T-helper 17 cell (primary cell): ENCODE measurements at places on chromosomes 16 and 17.
A peak's percentile ranks its signal among the peaks of the same experiment; 100 is the strongest.

DNA sequence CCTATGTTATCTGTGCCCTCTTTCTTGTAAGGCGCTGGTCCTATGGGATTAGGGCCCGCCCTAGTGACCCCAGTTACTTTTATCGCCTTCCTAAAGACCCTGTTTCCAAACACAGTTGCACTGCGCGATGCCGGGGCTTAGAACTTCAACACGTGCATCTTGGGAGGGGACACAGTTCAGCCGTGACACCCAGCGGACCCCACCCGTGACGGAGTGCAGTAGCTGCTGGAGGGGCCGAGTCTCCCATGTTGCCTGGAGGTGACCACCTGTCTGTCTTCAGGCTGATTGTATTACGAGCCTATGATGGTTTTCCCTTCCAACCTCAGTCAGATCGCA is 9.4 kb downstream of the BAIAP2 start:
- DNase-seq: no peak

- DNase-seq: no peak
Observed at GRCh38 chr17:82839617-82840292, at the start of gene ZNF750. ZNF750 (minus strand) TSS chr17:82840022; CDS start chr17:82832454, 7,568 bp downstream.

DNA sequence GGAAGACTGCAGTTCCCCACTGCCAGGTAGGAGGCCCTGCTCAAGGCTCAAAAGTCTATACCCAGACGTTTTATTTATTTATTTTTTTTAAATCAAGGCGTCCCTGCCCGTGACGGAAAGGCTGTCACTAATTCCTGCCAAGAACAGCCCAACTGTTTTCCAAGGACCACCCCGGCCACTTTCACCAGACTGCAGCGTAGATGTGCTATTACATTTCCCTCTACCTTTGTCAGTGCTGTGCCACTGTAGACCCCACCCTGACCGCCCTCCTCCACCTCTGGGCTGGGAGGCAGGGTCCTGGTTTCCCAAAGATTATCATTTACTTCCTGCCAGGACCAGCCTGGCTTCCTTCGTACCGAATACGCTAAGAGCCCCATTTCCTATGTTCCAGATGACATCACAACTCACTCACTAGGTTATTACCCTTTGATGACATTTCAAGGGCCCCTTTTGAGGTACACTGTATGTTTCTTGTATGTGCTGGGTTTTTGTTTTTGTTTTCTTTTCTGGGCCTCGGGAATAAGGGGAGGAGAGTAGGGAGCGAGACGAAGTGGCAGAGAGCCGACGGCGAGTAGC is 6.3 kb upstream of the RNF227 start:
- no peak for DNase-seq

- no peak for DNase-seq
Observed at GRCh38 chr16:87824016-87824990, 45.0 kb downstream of the SLC7A5 start.

DNA sequence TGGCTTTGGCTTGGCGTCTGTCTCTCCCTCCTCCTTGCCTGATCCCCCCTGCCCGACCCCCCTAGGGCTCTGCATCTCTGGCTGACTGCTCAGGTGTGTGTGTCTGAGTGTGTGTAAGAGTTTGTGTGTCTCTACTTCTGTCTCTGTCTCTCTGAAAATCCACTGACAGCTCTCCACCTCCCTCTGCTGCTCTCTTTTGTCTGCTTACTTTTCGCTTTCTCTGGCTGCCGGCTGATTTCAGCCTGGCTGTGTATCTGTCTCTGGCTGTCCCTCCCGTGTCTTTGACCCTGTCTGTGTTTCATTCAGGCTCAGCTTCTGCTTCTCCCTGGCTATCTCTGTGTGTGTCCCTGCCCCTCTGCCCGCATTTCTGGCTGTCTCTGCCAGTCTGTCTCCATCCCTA is 3.8 kb upstream of the SPEM1 start:
- no peak for DNase-seq

GRCh38 chr17:33389504-33390135 is 96.5 kb upstream of the ASIC2 start:
- no peak for DNase-seq

DNA sequence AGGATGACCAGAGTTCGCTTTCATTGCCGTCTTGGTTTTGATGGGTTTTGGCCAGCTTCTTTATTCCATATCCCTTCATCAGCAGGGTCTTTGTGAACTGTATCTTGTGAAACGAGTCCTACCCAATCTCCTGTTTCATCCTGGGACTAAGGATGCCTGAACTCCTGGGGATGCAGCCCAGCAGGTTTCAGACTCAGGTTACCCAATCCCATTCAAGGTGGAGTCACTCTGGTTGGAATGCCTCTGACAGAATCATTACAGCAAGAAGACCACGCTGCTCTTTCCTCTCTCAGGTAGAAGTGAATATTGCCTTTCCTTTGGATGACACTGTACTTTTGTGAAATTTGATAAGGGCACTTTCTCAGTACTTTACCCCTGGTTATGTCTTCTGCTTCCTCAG is 98.1 kb downstream of the CDH11 start:
- DNase-seq: no peak

- DNase-seq: no peak
Observed at GRCh38 chr17:11598274-11599221, at the start of gene DNAH9. DNAH9 (plus strand) TSS chr17:11598470; CDS start chr17:11598499, 29 bp downstream.

DNA sequence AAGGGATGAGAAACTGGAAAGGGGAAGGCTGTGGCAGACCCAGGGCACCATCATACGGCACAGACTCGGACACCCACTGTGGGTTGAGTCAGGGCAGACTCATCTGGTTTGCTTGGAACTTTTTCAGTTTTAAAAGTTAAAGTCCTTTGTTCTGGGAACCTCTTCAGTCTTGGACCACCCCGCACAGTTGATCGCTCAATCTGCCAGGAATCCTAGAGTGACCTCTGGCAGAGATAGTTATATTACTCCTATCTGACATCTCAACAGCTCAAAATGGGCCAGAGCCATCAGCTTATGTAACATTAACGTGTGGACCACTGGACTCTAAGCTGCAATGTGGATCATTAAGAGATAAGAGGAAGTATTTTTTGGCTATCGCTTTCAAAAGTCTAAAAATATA is 164.3 kb downstream of the ABCA8 start:
- DNase-seq: no peak

GRCh38 chr17:6257336-6257735 is 177.6 kb downstream of the AIPL1 start:
- DNase-seq: no peak

- no peak for DNase-seq
Observed at GRCh38 chr17:79784353-79785016, 6.5 kb downstream of the CBX2 start.

DNA sequence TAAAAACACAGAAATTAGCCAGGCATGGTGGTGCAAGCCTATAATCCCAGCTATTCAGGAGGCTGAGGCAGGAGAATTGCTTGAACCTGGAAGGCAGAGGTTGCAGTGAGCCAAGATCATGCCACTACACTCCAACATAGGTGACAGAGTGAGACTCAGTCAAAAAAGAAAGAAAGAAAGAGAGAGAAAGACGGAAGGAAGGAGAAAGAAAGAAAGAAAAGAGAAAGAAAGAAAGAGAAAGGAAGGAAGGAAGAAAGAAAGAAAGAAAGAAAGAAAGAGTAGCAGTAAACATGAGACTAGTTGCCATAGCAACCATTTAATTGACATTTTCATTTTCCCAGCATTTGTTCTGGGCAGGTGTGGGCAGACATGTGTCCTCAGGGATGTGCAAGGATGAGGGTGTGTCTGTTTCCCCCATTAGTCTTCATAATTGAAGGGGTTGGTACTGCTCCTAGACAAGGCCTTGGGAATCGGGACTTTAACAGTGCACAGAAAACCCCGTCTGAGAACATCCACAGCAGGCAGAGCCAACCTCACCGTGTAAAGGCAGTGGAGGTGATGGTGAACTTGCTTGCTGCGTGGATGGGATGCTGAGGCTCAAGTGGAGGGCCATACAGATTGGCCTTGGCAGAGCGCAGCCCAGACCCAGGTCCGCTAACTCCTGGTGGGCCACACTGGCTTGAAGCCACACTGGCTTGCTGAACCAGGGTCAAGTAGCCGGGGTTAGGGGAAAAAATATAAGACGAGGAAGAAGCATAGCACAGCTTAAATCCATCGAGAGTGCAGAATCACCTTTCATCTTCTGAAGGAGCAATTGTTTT is 35.2 kb upstream of the KIFC3 start:
- DNase-seq: no peak

- no peak for DNase-seq
Observed at GRCh38 chr16:2333772-2334379, 6.7 kb downstream of the ABCA3 start.

DNA sequence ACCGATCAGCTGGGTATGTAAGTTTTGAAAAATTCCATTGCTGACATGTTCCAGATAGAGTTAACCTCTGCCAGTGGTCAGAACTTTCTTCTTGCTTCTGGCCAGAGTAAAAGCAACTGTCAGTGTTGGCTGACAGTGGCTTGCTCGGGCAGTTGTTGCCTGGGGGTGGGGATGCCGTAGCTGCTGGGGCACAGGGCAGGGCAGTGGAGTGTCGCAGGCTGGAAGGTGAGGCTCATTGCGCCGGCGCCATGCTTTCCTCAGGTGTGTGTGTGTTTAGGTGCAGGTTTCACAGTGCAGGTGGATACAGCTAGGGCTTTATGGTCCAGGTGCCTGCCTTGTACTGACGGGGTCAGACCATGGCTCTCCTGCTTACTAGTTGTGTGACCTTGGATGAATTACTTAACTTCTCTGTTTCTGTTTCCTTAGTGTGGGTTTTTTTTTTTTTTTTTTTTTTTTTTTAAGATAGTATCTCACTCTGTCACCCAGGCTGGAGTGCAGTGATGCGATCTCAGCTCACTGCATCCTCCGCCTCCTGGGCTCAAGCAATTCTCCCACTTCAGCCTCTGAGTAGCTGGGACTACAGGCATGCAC is 156.4 kb downstream of the SNX29 start:
- DNase-seq: no peak

- peak; percentile 49 for DNase-seq
Observed at GRCh38 chr17:80220054-80220735, at the start of the genes SGSH and SLC26A11. SGSH (minus strand) TSS chr17:80220333; CDS start chr17:80220313, 20 bp downstream. SLC26A11 (plus strand) TSS chr17:80220427; CDS start chr17:80221561, 1,134 bp downstream.

DNA sequence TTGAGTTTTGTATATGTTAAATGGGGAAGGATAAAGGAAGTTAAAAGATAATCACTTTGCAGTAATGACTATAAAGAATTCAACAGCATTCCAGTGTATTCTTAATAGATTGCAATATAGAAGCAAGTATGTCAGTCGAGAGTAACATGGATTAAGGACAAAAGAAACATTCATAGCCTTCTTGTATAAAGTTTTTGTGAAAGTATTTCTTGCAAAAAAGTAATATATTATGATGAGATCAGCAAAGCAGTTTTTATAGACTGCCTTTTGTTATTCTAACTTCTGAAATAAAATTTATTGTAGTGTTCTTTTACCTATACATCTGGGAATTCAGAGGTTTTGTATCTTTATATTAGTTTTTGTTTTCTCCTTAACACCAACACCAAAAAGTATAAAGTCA is 184.9 kb upstream of the RBL2 start:
- no peak for DNase-seq

- no peak for DNase-seq
Observed at GRCh38 chr16:78407191-78407590, 307.7 kb downstream of the WWOX start.

DNA sequence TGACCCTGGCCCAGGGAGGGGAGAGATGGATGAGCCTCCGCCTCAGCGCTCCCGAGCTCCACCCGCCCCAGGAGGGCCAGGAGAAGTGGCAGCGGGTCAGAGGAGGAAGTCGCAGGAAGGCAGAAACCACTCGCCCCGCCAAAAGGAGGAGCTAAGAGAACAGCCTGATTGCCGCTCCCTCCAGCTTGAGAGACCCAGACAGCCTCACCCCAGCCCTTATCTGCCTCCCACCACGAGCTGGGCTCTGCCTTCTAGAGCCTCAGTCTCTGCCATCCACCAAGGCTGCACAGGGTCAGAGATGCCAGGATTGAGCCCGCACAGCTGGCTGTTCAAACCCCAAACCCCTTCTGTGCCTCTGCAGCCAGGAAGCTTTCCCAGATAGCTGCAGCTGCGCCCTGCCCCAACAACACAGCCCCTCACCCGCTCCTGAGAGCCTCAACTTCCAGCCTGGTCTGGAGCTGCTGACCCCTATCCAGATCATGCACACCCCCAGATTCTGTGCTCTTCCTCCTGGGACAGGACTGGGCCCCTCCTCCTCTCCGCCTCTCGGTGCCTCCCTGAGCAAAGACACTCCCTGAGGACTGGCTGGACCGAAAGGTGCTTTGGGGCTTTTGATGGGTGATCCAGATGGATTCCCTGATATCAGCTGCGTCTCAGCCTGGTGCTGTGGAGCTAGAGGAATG is 1.0 kb upstream of the ATP2A3 start:
- DNase-seq: peak; percentile 45

DNA sequence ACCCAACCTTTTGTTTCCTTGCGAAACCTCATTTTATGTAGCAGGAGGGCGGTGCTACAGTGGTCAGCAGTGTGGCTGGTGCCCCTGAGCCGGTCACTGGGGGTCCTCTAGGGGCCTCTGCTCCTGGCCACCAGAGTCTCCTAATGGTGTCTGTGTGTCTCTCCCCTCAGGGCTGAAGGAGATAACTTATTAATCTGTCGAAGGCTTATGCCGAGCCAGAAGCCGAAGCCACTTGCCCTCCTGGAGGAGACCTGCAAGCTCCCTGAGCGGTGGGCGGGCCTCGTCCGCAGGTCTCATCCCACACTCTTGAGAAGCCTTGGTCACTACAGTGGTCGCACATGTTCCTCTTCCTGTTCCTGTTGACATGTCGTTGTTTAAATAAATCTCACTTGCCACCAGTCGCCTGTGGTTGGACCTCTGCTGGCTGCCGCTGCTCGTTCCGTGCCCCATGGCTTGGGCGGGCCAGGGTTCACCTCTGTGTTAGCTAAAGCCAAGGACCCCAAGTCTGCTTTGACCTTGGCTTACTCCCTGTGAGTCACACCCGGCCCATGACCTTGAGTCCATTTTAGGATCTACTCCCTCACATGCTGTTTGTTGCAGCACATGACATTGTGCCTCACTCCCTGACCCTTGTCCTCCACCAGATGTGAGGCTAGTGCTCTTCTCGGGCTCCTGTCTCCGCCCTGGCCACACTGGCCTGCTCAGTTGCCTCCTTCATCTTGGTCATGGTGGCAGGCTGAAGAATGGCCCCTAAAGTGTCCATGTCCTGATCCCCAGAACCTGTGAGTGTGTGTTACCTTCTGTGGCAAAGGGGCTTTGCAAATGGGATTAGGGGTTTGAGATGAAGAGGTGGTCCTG is 38.7 kb upstream of the AQP8 start:
- no peak for DNase-seq

GRCh38 chr16:89183975-89184676 is 12.6 kb downstream of the CDH15 start:
- no peak for DNase-seq

- DNase-seq: no peak
Observed at GRCh38 chr16:2968368-2968737, 795 bp upstream of the PAQR4 start.
